ENCODE measurements at places on chromosomes 12 and 14.

DNA sequence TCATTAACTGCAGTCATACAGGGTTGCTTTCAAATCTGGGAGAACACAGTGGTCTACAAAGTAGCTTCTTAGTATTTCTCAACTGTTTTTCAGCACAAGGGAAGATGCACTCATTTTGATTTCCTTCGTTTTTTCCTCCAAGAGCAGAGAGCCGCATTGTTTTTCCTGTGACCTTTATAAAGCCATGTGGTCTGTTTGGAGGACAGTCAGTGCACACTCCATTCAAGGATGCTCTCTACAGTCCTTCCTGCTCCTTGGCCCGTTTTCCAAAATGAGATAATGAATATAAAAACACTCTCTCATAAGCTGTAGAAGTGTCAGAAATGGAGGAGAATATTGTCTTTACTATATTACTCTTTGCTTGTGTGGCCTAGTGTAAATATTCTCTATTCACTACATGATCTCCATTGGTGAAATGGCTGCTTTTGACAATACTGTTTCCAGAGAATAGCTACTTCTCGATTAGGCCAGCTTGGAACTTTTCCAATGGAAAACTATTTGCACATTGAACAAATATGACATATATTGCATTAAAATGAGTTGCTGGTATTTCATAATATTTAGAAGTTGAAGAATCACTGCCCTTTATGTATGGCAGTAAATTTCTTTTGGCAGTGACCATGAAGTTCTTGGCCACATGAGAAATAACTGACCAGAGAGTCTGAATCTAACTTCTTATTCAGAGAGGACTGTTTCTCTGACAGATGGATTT lies 393.1 kb upstream of the RGS6 start:
- DNase-seq: no peak

GRCh38 chr12:26287671-26288381 lies 92.5 kb downstream of the SSPN start:
- no peak for DNase-seq

DNA sequence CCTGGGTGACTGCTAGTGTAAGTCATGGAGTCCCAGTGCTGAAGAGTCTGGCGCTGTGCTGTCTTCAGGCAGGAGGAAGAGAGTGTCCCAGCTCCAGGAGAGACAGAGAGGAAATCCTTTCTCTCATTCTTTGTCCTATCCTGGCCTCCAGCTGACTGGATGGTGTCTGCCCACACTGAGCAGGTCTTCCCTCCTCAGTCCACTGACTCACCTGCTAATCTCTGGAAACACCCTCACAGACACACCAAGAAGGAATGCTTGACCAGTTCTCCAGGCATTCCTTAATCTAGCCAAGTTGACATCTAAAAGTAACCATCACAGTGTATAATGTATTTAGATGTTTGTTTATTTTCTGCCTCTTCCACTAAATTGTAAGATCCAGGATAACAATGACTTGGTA lies 53.9 kb downstream of the EMP1 start:
- DNase-seq: no peak

DNA sequence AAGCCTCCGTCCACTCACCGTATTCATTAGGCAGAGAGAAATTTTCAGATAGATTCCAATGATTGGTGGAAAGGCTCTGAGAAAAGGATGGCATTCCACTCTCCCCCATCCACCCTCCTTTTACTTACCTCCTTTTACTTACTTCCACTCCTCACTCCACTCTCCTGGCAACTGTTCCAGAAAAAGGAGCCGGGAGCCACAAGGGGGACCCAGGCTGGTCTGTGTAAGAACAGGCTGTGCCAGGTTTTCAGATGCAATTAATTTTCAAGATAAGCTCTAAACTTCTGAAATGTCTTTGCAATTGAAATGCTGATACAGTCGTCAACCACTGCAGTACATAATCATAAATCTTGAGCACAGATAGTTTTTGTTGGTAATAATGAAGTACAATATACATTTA lies 248.8 kb downstream of the ANO6 start:
- DNase-seq: no peak

- DNase-seq: no peak
Observed at GRCh38 chr14:91367173-91368171, 50.1 kb downstream of the CCDC88C start.
